ENCODE measurements at places on chromosomes 11 and 22.

GRCh38 chr22:36182857-36183256 lies 18.8 kb downstream of the APOL4 start:
- no peak for DNase-seq

- DNase-seq: no peak
Measured at GRCh38 chr22:46287873-46288751, 8.6 kb upstream of the GTSE1 start.

DNA sequence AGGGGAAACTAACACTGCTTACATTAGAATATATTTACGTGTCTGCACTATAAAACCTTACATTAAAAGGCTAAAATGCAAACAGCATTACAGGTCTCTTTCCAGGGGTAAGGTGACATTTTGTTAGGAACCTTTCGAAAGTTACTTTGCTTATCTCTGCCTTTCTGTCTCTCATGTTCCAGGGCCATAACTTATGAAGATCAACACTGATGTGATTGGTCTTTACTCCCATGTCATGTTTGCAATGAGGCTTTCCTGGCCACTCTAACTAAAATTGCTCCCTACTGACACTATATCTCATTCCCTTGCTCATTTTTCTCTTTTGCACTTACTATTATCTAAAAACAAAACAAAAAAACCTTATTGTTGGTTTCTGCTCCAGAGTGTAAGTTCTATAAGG lies 119.0 kb downstream of the JRKL start:
- DNase-seq: no peak

GRCh38 chr11:20045098-20045688 lies 115.1 kb downstream of the DBX1 start:
- no peak for DNase-seq

DNA sequence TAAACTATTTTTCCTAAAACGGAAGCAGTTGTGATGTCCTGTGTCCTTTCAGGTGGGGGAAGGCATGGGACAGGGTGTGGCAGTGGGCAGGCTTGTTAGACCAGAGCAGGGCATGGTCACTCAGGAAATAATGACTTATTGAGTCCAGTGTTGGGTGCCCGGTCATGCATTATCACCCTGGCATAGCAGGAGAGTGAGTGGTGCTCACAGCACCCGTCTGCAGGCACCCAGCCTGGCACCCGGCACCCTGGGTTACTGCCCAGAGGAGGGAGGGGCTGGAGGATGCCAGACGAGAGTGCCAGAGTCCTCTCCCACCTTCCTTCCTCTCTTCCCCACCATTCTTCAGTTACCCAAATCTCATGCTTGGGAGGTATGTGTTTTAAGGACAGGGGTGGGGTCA lies 59.1 kb downstream of the ST3GAL4 start:
- DNase-seq: no peak

- no peak for DNase-seq
Measured at GRCh38 chr22:31896472-31896871, 47.9 kb upstream of the YWHAH start.

GRCh38 chr11:57473285-57473841 lies 13.0 kb downstream of the RTN4RL2 start:
- DNase-seq: no peak

GRCh38 chr11:77517753-77518152 lies 43.9 kb upstream of the PAK1 start:
- no peak for DNase-seq

DNA sequence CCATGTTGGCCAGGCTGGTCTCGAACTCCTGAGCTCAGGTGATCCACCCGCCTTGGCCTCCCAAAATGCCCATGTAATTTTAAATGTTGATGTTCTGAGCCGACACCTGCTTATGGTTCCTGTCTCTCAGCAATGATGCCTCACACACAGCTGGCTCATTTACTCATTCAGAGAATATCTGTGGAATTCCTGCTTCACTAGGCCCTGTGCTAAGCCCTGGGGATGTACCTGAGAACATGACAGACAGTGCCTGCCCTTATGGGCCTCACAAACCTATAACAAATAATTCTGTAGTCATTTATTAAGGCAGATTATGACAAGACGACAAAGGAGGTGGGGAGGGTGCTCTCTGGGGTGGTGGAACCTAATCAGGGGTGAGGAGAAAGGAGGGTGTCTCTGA lies 93.7 kb downstream of the PRR5L start:
- no peak for DNase-seq

DNA sequence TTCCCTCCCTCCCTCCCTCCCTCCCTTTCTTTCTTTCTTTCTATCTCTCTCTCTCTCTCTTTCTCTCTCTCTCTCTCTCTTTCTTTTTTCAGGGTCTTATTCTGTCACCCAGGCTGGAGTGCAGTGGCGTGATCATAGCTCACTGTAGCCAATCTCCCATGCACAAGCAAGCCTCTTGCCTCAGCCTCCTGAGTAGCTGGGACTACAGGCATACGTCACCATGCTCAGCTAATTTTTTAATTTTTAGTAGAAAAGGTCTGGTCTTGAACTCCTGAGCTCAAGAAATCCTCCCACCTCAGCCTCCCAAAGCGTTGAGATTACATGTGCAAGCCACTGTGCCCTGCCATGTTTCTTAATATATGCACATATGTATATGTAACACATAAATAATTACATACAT lies 19.0 kb downstream of the TSKU start:
- DNase-seq: no peak

GRCh38 chr11:16526947-16527346 lies 170.6 kb upstream of the SOX6 start:
- DNase-seq: no peak

DNA sequence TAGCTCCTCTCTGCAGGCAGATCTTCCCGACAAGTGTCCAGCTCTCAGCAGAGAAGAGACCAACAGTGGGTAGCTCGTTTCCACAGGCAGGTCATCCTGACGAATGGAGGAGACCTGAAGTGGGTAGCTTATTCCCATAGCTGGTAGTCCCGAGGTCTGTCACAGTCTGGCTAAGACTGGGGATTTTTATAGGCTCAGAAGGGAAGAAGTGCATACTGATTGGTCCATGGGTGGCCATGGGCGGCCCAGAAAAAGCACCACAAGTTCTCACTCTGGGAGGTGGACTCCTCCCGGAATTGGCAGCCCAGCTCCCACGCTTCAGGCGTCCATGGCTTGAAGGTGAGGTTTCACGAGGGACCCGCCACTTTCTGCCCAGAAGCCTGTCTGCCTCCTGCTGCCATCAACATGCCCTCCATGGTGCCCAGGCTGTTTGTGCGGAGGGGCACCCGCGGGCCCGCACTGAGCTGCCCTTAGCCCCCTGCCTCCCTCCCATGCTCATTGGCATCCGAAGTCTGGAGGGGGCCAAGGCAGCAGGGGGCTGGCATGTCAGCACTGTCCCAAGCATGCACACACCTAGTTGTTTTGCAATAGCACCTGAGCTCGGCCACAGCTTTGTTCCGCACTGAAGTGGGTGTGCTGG lies 9.9 kb upstream of the MAP6 start:
- DNase-seq: no peak

GRCh38 chr11:44507491-44507890 lies 58.0 kb upstream of the CD82 start:
- no peak for DNase-seq

GRCh38 chr22:39942439-39943230 lies 17.6 kb upstream of the TMA7B start:
- DNase-seq: no peak

- DNase-seq: peak; percentile 19
Measured at GRCh38 chr11:67700548-67701262, 26.3 kb upstream of the ALDH3B2 start.

DNA sequence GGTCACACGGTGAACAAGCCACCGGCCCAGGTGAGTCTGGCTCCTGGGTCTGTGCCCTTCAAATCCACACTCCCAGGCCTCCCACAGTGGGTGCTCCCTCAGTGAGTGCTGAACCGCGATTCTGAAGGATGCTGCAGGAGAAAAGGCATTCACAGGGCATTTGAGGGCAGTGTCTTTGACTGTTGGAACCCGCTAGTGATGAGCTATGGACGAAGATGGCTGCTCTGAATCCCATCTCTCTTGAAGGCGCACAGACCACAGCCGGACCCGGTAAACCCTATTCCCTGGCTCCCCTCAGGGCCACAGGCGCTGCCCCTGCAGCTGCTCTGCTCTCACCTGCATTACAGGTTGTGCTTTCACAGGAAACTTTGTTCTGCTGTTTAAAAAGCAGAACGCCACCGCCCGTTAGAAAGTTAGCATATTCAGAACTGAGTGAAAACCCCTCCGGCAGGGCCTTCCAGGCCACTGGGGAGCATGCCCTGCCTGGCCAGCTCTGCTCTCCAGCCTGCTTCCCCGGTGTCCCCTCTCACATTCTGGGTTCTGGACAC lies 3.2 kb downstream of the LRRC32 start:
- DNase-seq: no peak

DNA sequence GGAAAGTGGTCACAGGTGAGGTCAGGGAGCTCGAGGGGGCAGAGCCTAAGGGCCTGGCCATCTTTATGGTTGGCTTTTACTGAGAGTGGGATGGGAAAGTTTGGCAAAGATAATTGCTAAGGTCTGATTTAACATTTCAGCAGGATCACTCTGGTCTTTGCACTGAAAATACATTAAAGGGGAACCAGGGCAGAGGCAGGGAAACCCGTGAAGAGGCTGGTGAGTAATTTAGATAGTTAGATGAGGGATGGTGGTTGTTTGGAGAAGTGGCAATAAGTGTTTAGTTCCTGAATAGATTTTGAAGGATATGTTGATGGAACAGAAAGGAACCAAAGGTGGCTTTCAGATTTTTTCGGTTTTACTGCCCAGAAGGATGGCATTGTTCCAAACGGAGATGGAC lies 50.8 kb downstream of the SCN3B start:
- DNase-seq: no peak

- no peak for DNase-seq
Measured at GRCh38 chr11:117820516-117820915, 4.0 kb downstream of the FXYD2 start.

DNA sequence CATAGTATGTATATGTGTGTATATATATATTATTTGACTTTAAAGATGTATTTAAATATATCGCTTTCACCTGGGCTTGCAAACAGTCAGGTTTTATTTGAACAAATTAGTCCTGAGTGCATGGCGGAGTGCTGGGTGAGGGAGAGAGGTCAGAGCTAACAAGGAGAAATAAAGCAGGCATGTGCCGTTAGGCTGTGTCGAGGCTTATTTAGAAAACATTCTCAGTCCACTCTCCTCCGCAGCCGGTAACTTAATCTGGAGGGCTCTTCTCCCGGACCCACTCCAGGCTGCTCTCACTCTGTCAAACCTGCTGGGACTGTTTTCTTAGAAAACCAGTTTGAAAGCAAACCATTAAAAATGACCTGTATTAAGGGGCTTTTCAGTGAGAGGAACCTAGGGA lies 455.9 kb downstream of the MN1 start:
- no peak for DNase-seq

DNA sequence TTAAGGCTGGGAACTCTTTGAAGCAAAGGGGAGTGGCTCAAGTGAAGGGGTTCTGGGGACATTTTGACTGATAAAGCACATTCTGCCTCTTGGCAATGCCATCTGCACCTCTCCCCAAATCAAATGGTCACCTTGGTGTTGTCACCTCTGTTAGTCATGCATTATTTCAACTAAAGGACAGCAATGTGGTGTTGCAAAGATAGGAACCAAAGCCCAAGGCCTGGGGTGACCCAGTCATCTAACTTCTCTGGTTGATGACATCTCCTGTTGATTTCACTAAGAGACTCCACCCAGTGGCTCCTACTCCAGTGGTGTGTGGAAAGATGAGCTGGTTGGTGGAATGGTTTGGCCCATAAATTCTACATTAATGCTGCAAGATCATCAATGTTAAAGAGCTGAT lies 7.8 kb upstream of the MS4A1 start:
- DNase-seq: no peak

- DNase-seq: no peak
Measured at GRCh38 chr11:2211113-2211971, 39.7 kb upstream of the TH start.

DNA sequence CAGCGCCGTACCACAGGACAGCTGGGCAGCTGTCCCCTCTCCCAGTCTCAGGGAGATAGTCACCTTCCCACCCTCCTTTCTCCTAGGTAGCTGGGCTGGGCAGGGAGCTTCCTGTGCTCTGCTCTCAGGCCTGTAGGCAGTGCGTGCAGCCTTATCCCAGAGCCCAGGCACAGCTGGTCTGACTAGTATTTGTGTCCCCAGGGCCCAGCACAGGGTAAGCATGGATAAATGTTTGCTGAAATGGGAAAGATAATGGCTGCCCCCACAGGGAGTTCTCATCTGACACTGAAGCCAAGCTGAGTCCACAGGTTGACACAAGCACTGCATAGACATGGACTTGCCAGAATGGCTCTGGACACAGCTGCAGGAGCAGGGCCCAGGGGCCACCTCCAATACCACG lies 9.8 kb downstream of the SLC15A3 start:
- DNase-seq: no peak

GRCh38 chr11:120079750-120080610 lies 57.9 kb downstream of the TRIM29 start:
- no peak for DNase-seq

DNA sequence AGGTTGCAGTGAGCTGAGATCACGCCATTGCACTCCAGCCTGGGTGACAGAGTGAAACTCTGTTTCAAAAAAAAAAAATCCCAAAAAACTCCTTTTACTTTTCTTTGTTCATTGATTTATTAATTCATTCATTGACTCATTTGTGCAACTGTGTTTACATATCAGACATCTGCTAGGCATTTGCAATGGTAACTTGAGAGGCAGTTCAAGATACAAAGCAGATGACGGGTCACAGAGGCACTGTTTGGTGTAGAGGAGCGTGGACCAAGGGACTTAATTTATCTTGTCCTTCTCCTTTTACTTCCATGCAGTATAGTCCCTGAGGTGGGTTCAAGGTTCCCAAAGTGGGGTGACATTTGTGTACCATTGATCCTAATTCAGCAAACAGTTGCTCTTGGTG lies 71.4 kb downstream of the KIAA1671 start:
- DNase-seq: no peak

GRCh38 chr22:25567251-25567675 lies 2.8 kb downstream of the GRK3 start:
- no peak for DNase-seq
